ENCODE measurements at places on chromosomes 5 and 9.

- DNase-seq, result no peak
These were observed 2.8 kb downstream of the GM2A start for GRCh38 chr5:151255621-151256286.

GRCh38 chr9:114203410-114204140, 48.2 kb downstream of the COL27A1 start:
- no peak for DNase-seq

DNA sequence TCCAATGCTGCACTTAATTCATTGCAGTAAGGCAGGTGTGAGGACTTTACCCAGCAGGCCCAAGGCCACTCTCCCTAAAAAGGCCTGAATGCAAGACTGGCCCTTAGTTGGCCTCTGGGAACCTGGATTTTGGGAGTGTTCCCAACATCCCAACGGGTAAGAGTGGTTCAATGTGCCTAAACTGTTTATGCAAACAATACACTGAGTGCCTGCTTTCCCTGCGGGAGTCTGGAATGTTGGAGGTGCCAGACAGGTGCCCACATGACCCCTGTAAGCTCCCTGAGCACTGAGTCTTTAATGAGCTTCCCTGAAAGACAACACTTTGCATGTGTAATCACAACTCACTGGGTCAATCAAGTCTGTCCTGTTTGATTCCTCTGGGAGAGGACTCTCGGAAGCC, 37.4 kb downstream of the NSUN2 start:
- DNase-seq, result no peak

DNA sequence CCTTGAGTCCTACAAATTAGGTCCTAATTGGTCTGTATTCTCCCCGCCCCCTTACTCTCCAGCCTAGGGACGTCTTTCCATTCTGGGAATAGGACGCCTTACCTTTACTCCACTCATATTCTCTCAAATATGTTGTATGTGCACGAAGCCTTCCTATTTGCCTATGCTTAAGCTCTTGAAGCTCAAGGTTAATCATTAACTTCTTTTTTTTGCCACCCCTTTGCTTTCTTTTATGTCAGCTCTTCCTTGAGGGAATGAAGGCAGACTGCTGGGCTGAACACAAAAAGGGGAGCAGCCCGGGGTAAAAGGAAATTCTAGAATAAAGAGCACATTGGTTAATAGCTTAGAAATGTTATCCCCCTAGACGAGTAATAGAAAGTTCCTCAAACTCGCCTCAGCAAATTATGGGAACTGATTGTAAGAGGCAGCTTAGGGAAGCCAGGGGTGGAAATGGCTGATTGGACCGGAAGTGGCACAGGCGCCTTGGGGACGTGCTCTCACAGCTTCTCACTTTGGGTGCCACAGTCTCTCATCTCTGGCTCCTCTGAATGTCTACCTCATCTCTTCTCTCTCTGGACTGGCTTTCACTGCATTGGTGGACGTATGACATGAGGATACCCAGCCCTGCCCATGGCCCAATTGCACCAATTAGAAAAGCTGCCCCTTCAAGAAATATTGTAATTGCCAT, 122.3 kb upstream of the IL12B start:
- no peak for DNase-seq

DNA sequence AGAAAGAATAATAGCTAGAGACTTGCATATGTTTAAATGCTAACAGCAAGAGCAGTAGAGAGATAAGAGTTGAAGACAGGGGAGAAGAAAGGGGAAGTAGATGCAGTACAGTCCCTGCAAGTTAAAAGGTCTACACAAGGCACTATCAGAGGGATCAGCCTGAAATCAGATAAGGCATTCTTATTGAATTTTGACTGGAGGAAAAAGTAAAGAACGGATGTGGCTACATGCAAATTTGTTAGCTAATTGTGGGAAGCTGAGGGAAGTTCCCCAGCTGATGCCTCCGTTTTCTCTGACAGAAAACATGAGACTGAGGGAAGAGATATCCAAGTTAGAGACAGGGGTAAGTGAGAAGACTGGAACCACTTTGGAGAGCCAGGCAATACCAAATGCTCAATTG, 12.9 kb upstream of the RHOBTB3 start:
- DNase-seq, result no peak

DNA sequence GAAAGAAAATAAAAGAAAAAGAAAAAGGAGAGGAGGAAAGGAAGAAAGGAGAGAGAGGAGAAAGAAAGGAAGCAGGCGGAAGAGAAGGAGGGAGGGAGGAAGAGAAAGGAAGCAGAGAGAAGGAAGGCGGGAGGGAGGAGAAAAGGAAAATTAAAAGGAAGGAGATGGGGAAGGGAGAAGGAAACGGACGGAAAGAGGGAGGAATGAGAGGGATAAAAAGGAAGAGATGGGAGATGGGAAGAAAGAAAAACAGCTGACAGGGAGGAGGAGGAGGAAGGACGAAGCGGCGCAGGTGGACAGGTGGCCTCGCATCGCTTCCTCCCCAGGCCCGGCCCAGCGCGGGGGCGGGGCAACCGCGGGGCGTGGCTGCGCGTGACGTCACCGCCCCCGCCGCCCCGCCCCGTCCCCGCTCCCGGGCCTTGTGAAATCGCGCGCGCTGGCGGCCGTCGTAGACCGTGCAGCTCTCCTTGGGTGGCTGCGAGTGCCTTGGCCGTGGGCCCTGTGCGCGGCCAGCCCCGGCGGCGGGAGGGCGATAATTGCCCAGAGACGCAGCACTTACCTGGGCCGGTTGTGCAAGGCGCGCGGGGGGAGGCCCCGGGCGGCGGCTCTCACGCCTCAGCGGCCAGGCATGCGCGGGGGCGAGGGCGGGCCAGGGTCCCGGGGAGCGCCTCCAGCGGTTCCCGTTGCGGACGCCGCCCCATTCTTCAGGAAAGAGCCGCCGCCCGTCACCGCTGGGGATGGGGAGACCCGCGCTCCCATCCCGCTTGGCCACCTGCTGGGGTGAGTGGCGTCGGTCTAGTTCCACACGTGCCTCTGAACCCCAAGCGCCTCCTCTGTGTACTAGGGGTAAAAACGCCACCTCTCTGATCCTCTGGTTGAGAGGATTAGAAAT, 49.6 kb upstream of the FOXE1 start:
- peak; percentile 80 for DNase-seq

GRCh38 chr5:155366096-155366495, 352.5 kb downstream of the KIF4B start:
- no peak for DNase-seq

GRCh38 chr5:2867373-2867933, 116.0 kb upstream of the IRX2 start:
- no peak for DNase-seq

GRCh38 chr5:77545285-77545684, 53.2 kb upstream of the WDR41 start:
- DNase-seq, result no peak

DNA sequence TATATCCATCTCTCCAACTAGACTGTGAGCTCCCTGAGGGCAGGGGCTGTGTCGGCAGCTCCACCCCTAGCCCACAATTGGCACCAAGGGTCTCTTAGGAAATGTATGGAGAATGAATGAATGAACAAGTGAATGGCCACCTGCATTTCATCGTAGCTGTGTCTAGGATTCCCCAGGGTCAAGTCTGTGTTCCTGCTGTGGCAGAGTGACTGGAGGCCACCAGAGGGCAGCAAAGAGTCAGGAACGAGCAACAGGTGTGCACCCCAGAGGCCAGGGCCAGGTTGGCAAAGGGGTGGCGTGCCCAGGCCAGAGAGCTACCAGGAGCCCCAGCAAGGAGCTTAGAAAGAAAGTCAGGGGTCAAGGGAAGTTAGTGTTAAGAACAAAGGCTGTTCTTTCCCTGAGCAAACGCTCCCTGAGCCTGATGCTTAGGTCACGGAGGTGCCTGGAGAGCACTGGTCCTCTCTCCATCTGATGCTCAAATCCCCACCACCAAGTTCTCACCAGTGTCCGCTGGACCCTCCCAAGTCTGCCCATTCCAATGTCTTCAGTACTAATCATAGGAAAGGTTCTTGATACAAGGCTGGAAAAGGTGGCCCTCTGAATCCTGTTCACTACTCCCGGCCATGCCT, 160.7 kb downstream of the PAX5 start:
- DNase-seq, result peak; percentile 53

DNA sequence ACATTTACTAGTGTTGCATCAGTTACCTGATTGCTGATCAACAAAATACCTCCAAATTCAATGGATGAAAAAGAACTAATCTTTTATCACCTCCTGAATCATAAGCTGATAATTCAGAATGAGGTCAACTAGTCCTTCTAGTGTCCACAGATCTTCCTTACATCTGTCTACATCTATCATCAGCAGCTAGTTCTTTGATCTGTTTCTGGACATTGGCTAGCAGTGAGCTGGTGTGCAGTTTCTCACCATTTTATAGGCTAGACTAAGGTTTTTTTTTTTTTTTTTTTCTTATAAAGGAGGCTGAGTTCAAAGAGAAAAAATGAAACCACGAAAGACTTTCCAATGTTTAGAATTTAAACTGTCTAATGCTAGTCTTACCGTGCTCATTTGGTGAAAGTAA, 534.3 kb upstream of the ST8SIA4 start:
- DNase-seq, result no peak

DNA sequence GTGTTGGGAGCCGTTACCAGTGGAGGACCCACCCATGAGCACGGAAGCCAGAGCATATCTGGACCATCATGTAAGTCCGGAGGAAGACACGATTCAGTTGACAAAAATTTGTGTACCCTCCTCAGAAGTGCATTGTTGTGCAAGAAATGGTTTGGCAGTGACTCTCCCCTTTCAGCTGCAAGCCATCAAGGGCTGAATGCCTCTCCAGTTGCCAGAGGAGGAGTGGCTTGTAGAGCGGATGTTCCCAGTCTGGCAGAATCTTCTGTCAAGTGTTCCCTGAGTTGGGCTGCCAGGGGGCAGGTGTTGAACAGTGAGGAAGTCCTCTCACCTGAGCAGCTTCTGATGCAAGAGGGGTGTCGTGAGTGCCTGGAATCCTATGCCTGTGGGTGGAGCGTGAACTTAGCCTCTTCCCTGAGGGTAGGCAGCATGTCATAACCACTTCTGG, 27.6 kb upstream of the CDKN2AIPNL start:
- peak; percentile 98 for DNase-seq

DNA sequence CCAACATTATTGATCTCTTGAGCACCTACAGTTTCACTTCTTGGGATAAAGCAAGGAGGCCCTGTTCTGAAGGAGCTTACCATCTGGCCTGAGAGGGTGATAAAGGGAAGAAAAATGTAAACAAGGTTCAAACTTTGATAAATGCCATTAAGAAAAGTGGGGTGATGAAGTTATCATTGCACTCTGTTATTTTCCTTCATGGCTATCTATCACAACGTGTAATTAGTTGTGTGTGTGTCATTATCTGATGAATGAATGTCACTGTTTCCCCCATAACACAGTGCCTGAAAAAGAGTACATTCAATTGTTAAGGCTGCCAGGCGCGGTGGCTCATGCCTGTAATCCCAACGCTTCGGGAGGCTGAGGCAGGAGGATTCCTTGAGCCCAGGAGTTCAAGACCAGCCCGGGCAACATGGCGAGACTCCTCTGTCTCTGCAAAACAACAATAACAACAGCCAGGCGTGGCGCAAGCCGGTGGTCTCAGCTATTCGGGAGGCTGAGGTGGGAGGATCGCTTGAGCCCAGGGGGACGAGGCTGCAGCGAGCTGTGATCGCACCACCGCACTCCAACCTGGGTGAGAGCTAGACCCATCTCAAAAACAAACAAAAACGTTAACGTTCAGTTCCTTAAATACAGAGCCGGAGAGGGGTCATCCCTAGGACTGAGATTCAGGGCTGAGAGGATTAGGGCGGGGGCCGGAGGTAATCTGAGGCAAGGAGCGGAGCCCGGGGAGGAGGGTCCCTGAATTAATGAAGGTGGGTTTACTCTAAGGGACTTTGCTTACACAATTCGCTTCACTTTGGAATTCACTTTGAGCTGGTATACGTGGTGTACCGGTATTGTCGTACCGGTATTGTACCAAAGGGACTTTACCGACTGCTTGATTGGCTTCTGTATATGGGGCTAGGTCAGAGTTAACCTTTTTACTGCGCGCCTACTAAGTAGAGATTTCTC, 917 bp downstream of the NHP2 start:
- no peak for DNase-seq

GRCh38 chr5:126527892-126528291, 67.1 kb downstream of the ALDH7A1 start:
- DNase-seq, result no peak

- no peak for DNase-seq
These were observed 183.5 kb downstream of the LURAP1L start for GRCh38 chr9:12958279-12958678.
